ENCODE measurements at places on chromosomes 13 and 19.
A peak's percentile ranks its signal among the peaks of the same experiment; 100 is the strongest.

GRCh38 chr13:41312176-41312500 is 1.1 kb downstream of the NAA16 start:
- DNase-seq = peak; percentile 39

DNA sequence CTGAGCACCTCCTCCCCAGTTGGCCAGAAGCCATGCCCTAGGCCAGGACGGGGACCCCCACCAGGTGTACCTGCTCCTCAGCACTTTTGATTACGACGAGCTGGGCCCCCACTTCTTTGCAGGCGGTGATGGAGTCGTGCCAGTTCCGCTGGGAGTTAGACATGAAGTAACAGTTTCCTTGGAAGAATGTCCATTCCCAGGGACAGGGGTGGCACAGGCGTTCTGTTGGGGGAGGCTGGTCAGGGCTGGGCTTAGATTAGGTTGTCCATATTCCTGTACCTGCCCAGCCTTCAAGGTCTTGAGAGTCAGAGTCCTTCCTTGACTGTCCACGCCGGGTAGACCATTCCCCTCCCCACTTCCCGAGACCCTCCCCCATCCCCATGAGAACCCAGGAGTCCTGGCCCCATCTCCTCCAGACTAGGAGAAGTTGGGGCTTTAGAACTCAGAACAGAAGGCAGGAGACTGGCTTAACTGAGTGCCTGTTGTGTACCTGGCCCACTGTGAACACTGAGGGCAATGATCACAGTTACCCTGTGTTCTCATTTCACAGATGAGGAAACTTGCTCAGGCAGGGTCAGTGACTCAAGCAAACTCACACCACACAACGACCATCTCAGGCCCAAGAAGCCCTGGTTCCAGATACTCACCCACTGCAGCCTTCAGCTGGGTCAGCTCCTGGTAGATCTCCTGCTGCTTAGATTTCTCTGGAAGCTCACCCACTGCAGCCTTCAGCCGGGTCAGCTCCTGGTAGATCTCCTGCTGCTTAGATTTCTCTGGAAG is 2.3 kb downstream of the CD209 start:
- no peak for DNase-seq

DNA sequence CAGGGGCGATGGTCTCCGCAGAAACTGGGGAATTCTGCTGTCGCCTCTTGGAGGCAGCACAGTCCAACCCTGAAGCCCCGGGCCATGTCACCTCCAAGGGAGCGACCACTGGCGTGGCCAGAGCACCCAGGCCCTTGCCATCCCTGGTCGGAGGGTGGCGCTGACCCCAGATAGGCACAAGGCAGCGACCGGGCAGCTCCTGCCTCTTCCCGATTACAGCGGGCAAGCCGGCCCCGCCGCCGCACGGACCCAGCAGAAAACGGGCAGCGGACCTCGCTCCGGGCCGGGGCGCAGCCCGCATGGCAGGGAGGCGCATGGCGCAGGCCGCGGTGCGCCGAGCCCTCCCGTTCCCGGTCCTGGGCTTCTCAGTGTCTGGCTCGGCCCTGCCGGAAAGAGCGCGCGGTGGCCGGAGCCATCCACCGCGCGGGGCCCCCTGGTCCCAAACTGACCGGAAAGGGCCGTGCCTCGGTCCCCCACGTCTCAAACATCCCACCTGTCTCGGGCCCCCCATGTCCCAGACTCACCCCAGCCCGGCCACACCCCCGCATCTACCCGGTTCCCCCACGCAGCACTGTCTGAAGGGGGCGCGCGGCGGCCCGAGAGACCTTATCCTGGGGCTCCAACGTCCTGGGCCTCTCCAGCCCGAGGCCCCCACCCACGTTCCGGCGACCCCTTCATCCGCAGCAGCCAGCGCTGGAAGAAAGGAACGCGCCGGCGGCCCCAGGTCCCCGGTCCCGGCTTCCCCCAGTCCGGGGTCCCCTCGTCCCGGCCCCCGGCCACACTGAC is 727 bp downstream of the CERS1 start:
- DNase-seq = peak; percentile 67

DNA sequence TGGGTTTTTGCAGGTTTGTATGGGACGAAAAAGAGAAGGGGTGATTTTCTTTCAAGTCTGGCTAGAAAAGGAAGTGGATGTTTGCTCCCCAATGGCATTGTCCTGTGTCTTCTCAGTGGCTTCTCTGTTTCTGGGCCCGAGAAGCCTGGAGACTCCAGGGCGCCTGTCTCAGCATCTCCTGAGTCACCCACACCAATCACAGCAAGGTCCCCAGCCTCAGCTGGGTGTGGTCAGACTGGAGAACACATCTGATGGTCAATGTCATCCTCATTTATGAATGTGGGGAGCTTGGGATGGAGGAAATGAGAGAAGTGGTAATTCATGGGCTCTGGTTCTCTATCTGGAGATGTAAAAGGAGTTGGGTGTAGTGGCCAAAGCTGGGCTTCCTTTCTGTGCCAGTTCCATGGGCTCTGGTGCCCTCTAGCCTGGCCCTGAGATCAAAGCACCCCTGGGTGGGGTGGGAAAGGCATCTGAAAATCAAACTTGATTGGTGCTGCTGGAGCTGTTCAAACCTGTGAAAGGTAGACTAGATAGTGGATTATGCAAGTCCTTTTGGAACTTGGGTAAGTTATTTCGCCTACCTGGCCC is 13.4 kb downstream of the RASL11A start:
- peak; percentile 40 for DNase-seq

GRCh38 chr13:78777396-78777795 is 118.4 kb upstream of the OBI1 start:
- DNase-seq = no peak

DNA sequence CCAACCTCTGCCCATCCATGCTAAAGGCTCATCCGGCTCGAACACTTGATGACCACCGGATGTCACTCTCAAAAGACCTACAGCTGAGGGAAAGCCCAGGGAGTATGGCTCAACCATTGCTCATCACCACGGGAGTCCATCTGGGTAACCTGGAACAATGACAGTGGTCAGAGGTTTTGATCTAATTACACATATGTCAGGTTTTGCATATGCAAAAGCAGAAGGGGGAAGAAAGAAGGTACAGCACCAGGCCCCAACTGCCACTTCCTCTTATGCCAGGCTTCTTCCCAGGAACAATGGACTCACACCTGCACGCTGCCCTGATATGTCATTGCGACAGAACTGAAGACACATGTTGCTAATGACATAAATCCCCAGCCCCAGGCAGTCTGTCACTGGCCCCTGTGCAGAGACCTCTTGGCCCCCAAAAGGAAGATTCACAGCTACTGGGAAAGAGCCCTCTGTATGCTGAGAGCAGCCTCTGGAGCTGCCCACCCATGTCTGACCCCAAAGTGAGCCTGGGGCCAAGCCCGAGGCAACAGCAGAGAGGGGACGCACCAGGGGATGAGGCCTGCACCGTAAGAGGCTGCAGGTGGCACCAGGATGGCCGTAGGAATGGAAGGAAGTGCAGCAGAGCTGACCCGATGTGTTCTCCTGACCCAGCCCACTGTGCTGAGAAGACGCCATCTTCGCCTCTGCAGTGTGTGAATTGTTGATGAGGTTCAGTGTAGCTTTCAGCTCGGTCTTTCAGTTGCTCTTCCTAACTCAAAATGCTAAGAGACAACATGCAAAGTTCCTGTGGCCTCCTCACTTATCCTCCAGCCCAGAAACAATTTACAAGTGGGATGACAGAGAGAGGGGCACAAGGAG is 26.3 kb downstream of the EPS15L1 start:
- DNase-seq = peak; percentile 92

DNA sequence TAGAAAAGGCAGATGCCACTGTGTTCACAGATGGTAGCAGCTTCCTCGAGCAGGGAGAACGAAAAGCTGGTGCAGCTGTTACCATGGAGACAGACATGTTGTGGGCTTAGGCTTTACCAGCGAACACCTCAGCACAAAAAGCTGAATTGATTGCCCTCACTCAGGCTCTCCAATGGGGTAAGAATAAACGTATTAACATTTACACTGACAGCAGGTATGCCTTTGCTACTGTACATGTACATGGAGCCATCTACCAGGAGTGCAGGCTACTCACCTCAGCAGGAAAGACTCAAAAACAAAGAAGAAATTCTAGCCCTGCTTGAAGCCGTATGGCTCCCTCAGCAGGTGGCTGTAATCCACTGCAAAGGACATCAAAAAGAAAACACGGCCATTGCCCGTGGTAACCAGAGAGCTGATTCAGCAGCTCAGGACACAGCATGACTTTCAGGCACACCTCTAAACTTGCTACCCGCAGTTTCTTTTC is 197.7 kb downstream of the ZNF737 start:
- peak; percentile 64 for DNase-seq

GRCh38 chr13:41327994-41328790 is 17.1 kb downstream of the NAA16 start:
- DNase-seq = no peak

Data from kidney tubule cell (primary cell).